Osteocyte (in vitro differentiated cells): ENCODE measurements at places on chromosomes 7 and 10. TPM values are rescaled to one million over a fixed set of nuclear protein-coding genes. Genes with fewer than 3 reads are reported as not detected.

Gene XPNPEP1
- total RNA-seq, result 74.5 and 86.5 TPM in 2 replicates

DNA sequence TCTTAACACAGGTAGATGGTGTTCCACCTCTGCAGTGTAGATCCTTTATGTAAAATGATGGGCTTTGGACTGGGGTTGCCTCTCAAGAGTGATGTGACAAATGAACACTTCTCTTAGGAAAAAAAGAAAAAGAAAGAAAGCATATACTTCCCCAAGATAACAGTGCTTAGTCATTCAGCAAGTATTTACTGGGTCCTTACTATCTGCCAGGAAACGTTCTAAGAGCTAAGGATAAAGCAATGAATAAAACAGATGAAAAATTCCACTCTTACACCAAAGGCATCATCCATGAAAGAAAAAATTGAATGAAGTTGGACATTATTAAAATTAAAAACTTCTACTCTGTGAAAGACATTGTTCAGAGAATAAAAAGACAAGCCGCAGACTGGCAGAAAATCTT, 177.3 kb downstream of the C7orf25 start:
- peaks cover 47% of the 10 kb centered on the region for H3K27me3 ChIP-seq

GRCh38 chr10:87850742-87851205, 12.6 kb downstream of the KLLN start:
- DNase-seq, result no peak
- no peaks in the 10 kb centered on the region for H3K4me1 ChIP-seq
- no peaks in the 10 kb centered on the region for H3K27me3 ChIP-seq
- no peak overlapping the region for H3K4me3 ChIP-seq

- H3K27ac ChIP-seq, result no peak overlapping the region
- H3K27me3 ChIP-seq, result peaks cover 36% of the 10 kb centered on the region
- peaks cover 20% of the 10 kb centered on the region for H3K4me1 ChIP-seq
- DNase-seq, result no peak
- H3K36me3 ChIP-seq, result peaks cover 3% of the 10 kb centered on the region
Observed at GRCh38 chr10:102408728-102409603, 9.6 kb downstream of the PSD start.

GRCh38 chr10:104096692-104097091, 11.0 kb upstream of the COL17A1 start:
- H3K27ac ChIP-seq, result no peak overlapping the region
- no peak overlapping the region for H3K4me3 ChIP-seq
- H3K36me3 ChIP-seq, result no peaks in the 10 kb centered on the region

GRCh38 chr10:57706576-57707299, 561.0 kb downstream of the IPMK start:
- no peak for DNase-seq
- H3K27me3 ChIP-seq, result no peaks in the 10 kb centered on the region
- H3K27ac ChIP-seq, result no peak overlapping the region
- H3K4me3 ChIP-seq, result no peak overlapping the region
- no peaks in the 10 kb centered on the region for H3K36me3 ChIP-seq

Gene AKR1E2
- 1.7 and 2.5 TPM in 2 replicates for total RNA-seq

DNA sequence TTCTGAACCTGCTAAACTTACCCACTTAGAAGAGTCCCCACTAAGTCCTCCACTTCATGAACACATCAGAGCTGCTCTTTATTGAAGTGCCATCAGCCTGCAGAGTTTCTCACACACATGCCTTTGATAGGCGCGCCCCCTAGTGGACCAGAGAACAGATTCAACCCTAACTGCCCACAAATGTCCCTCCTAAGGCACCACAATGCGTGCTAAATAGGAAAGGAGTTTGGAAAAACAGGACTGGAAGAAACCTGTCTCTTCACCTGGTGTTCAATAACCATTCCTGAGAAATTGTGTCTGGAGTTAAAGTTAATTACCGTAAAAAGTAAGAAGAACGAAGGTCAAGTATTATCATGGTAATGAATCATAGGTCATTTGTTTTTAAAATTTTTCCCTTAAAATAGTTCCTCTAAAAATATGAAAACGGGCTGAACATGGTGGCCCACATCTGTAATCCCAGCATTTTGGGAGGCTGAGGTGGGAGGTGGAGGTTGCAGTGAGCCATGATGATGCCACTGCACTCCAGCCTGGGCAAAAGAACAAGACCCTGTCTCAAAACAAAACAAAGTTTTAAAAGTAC, 249.7 kb downstream of the ELMO1 start:
- peak; percentile 90 for DNase-seq
- no peak overlapping the region for H3K27ac ChIP-seq
- H3K4me1 ChIP-seq, result no peaks in the 10 kb centered on the region
- H3K4me3 ChIP-seq, result no peak overlapping the region

DNA sequence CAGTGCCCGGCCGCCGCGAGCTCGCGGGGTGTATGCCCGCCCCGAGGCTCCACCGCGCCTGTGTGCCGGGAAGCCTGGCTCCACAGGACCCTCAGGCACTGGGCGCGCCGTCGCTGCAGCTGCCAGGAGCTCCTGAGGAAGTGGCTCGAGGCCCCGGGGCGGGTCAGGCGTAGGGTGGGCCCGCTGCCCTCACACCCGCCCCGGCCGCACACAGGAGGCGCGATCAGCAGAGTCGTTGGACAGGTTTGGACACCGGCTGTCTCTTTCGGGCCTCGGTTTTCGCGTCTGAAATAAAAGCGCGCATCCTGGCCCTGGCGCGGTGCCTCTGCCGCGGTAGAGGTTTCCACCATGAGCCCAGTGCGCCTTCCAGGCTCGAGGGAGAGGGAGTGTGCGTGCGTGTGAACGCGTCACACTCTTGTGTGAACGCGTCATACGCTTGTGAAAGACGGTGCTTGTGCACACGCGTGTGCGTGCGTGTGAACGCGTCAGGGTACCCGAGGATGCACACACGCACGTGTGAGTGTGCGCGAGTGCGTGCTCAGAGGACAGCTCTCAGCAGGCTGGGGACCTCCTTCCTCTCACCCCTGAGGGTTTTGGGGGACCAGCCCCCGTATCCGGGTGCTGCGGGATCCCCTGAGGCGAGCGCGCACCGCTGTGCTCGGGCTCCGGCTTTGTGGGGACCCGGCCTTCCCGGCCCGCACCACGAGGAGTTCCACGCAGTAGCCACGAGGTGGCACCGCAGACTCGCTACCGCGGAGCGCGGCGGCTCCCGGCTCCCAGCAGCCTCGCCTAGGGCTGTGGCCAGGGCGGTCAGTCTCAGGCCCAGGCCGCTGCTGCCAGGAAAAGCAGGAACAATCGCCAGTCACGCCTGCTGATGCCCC, 83.8 kb downstream of the BMS1 start:
- no peaks in the 10 kb centered on the region for H3K36me3 ChIP-seq
- no peak overlapping the region for H3K4me3 ChIP-seq
- H3K27me3 ChIP-seq, result peaks cover 37% of the 10 kb centered on the region
- no peak overlapping the region for H3K27ac ChIP-seq
- DNase-seq, result peak; percentile 93
- peaks cover 3% of the 10 kb centered on the region for H3K4me1 ChIP-seq

GRCh38 chr10:11020548-11020942, 2.9 kb downstream of the CELF2 start:
- H3K27ac ChIP-seq, result no peak overlapping the region
- peaks cover 13% of the 10 kb centered on the region for H3K4me1 ChIP-seq
- H3K27me3 ChIP-seq, result peaks cover 6% of the 10 kb centered on the region
- no peak for DNase-seq
- no peak overlapping the region for H3K4me3 ChIP-seq

DNA sequence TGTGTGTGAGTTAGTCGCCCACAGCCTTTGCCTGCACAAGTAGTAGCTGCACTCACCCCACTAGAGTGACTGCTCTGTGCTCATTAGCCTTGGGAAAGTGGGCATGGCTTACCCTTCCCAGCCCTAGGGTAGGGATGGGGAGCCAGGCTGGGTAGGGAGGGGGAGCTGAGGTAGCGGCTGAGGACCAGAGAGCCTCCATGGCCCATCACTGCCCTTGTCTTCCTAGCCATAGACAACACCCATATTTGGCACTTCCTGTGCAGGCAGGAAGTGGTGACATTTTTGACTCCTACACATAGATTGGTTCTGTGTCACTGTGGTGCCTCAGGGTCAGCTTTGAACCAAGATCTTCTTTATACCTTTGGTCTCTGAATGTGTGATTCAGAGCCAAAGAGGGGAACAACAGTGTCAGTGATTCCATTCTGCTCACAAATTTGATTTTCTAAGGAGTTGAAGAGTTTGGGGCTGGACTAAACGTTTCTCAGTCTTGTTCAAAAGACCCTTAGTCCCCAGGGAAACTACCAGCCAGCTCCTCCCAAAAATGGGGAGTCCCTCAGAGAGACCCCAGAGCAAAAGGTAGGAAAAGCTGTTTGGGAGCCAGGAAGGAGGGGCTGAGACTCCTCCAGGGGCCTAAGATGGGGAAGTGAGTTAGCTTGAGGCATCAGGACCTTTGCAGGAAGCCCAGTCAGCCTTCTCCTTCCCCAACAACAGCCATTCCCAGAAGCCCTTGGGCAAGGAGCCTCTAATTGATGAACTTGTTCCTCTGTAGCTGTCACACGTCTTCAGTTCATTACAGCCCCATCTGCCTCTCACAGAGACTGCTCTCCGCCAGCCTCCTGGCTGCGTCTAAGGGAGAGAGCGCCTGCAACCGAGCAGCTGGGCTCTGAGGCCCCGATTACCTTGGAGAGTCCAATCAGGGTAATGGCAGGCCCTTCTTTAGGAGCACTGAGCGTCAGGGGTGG, 135.0 kb downstream of the CDH23 start:
- H3K27me3 ChIP-seq, result peaks cover 6% of the 10 kb centered on the region
- no peaks in the 10 kb centered on the region for H3K36me3 ChIP-seq
- H3K4me1 ChIP-seq, result no peaks in the 10 kb centered on the region
- no peak overlapping the region for H3K27ac ChIP-seq

GRCh38 chr7:155593461-155594162, 47.3 kb upstream of the CNPY1 start:
- H3K4me3 ChIP-seq, result no peak overlapping the region
- no peak for DNase-seq
- H3K4me1 ChIP-seq, result no peaks in the 10 kb centered on the region
- no peak overlapping the region for H3K27ac ChIP-seq
- no peaks in the 10 kb centered on the region for H3K36me3 ChIP-seq

GRCh38 chr10:1560535-1561192, 176.7 kb downstream of the ADARB2 start:
- H3K36me3 ChIP-seq, result peaks cover 6% of the 10 kb centered on the region
- no peak overlapping the region for H3K4me3 ChIP-seq
- H3K4me1 ChIP-seq, result no peaks in the 10 kb centered on the region
- DNase-seq, result no peak
- H3K27ac ChIP-seq, result no peak overlapping the region
- peaks cover 18% of the 10 kb centered on the region for H3K27me3 ChIP-seq

- no peak for DNase-seq
- H3K4me3 ChIP-seq, result no peak overlapping the region
- H3K4me1 ChIP-seq, result no peaks in the 10 kb centered on the region
- H3K36me3 ChIP-seq, result no peaks in the 10 kb centered on the region
- H3K27me3 ChIP-seq, result no peaks in the 10 kb centered on the region
- H3K27ac ChIP-seq, result no peak overlapping the region
Observed at GRCh38 chr7:33761449-33762080, 143.8 kb upstream of the BMPER start.

DNA sequence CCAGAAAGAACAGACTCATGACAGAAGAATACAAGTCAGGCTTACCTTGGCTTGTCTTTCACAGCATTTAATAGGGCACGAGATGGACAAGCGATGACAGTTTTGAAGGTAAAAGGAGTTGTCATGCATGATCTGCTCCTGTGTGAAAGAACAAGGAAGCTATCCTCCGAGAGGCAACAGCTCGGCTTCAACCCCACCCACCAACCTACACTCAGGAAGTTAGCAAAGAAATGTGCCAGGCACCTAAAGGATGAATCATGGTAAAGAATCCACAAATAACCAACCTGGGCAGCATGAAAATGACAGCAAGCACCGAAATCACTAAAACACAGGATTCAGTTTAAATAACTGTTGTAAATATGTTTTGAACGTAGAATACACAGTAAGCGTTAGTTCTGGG, 700.2 kb downstream of the TYW1 start:
- no peaks in the 10 kb centered on the region for H3K36me3 ChIP-seq
- H3K4me1 ChIP-seq, result no peaks in the 10 kb centered on the region
- no peaks in the 10 kb centered on the region for H3K27me3 ChIP-seq
- H3K27ac ChIP-seq, result no peak overlapping the region

Gene TACR2
- not detected in 2 replicates for total RNA-seq

DNA sequence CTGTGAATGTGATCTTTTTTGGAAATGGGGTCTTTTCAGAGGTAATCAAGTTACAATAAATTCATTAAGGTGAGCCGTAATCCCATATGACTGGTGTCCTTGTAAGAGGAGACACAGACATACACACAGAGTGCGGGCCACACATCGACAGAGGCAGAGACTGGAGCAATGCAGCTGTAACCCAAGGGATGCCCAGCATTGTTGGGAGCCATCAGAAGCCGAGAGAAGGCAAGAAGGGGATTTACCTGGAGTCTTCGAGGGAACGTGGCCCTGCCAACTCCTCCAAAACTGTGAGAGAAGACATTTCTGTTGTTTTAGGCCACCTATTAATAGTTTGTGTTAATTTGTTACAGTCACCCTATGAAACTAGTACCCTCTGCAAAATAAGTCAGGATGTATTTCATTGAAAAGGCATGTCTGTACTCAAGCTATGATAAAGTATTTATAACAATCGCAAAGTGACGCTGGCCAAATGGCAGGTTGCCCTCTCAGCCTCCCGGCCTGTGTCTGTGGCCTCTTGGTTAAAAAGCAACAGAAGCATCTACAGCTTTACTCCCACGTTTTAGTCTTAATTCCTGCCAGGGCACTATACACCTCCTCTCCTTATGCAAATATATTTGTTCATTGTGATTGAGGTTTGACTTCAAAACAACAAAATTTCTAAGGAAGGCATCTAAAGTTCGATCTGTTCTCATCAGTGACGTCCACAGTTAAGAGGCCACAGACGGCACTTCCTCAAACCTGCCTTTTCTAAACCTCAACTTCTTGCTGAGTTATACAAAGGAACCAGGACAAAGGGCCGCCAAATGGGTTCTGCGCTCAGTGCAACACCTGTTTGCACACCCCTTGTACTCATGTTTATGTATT, 46.8 kb downstream of the HIPK2 start:
- DNase-seq, result no peak
- peaks cover 80% of the 10 kb centered on the region for H3K4me1 ChIP-seq
- no peaks in the 10 kb centered on the region for H3K27me3 ChIP-seq
- H3K36me3 ChIP-seq, result peaks cover 13% of the 10 kb centered on the region
- peak overlapping the region; percentile 94 for H3K27ac ChIP-seq

DNA sequence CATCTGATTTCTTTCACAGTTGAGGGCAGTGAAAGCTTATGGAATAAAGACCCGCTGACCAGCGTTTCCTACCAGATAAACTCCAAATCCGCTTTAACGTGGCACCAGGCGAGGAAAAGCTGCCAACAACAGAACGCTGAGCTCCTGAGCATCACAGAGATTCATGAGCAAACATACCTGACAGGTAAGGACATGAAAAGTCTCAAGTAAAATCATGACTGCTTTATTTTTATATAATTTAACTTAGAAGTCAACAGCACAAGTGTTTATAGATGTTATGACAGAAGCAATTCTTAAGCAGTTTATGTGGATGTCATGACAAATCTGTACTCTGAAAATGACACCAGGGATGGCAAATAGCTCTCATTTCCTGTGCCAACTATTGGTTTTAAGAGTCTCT, 24.5 kb downstream of the MRC1 start:
- no peak overlapping the region for H3K4me3 ChIP-seq
- H3K4me1 ChIP-seq, result peaks cover 11% of the 10 kb centered on the region
- no peak for DNase-seq
- H3K36me3 ChIP-seq, result no peaks in the 10 kb centered on the region

- no peak overlapping the region for H3K27ac ChIP-seq
- H3K4me1 ChIP-seq, result no peaks in the 10 kb centered on the region
- no peaks in the 10 kb centered on the region for H3K27me3 ChIP-seq
- no peak for DNase-seq
- no peak overlapping the region for H3K4me3 ChIP-seq
- no peaks in the 10 kb centered on the region for H3K36me3 ChIP-seq
Observed at GRCh38 chr7:89311886-89312285, 516.3 kb upstream of the TEX47 start.
